ENCODE measurements at places on chromosomes 6 and 20.

- DNase-seq = no peak
Observed at GRCh38 chr6:156027248-156027626, 571.6 kb upstream of the NOX3 start.

GRCh38 chr6:17393892-17394631, 667 bp downstream of the CAP2 start:
- DNase-seq = no peak

- peak; percentile 50 for DNase-seq
Observed at GRCh38 chr6:116444092-116444491, 17.1 kb upstream of the CALHM6 start.

DNA sequence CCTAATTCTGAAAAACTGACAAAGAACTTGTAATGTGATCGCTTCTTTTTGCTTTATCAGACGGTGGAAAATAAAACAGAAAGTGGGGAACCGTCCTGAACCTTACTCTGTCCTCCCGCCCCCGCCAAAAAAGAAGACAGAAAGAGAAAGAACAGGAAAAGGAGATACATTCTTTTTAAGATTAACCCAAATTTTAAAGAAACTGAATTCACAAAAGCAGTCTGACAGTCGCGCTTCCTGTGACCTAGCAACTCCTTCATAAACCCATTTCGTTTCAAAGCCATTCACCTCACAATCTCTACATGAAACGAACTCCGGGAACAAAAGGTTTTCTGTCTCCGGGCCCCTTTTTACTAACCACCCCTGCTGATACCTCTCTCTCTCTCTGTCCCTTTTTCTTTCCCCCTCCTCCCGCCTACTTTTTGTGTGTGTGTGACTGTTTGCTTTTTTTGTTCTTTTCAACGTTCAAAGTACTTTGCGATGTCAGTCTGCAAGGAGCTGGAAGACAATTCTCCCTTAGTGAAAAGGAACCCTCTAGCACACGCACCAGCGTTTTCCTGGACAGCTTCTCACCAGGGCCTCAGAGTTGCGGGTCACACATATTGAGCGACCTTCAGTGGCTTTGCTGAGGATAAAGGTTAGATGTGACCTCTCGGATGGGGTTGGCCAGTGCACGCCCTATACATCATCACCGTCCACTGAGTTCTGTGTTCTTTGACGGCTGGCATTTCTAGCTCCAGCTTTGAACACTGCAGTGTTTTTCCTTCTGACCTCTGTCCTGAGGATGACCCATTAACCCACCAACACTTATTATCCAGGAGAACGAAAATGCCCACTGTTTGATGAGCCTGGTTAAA, 530 bp upstream of the NEDD9 start:
- peak; percentile 6 for DNase-seq

DNA sequence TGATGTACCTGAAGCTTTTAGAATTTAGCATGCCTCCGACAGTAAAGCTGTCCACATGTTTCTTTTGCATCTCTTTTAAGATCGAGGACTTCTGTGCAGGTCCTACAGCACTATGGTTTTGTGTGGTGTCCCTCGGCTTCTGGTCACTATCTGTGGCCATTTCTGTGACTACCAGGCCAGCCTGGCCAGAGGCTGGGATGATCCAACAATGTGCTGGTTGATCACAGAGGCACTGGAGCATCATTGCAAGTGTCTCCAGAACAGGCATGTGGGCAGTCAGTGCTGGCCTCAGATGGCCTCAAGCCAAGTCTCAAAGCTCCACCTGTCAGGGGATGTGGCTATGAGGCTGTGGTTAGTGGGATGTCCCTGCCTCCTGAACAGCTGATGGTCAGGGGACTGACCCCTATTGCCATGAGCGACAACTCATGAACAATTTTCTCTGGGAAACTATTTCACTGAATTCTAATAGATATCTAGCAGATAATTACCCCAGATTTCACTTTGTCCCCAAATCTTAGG, 136.6 kb downstream of the SYNDIG1 start:
- DNase-seq = no peak

DNA sequence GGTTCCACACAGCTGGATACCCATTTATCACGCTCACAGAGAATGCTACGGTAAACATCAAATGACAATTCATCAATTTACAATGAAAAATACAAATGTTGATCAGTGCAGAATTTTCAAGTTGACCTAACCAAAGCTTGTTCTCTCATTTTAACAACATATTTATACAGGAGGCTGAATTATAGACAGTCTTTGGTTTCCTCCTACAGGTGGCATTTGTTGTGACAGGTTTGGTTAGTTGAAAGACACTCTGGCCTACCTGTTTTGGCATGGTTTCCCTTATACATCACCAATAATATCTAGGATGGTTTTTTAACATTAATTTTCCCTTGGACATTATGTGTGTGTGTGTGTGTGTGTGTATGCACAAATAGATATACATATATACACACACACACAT, 642.5 kb upstream of the MMS22L start:
- DNase-seq = no peak

DNA sequence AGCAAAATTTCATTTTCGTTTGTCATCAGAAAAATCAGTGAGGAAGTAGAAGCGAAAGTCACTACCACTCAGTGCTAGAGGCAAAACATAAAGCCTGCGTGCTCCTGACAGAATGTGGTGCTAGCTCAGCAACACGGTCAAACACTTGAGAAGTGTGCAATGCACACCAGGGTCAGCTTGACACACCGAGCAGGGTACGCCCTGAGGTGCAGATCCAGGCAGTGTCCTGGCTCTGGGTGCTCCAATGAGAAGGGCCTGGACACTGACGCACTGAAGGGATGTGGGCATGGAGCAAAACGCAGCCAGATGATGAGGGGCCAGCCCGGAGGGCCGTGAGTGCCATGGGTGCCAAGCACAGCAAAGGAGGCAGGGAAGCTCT, 5.9 kb downstream of the RNASET2 start:
- DNase-seq = peak; percentile 81

GRCh38 chr6:45044086-45044485, 284.0 kb upstream of the RUNX2 start:
- DNase-seq = no peak

DNA sequence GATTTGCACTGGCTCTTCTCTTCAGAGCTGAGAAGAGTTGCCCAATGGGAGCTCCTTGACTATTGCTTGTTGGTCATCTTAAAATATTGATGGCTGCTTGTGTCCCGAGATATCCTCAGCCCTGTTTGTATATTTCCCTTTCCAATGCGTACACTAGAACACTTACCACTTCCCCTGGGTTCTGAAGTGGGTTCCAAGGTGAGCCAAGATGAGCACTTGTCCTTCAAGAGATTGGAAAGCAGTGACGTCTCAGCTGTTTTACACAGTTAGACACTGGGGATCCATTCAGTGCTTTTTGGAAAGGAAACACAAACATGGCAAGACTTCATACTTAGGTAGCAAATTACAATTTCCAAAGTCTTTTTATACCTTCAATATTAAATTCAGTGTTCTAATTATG, 716.4 kb upstream of the CITED2 start:
- no peak for DNase-seq

GRCh38 chr6:14550410-14550809, 432.8 kb downstream of the CD83 start:
- DNase-seq = no peak

DNA sequence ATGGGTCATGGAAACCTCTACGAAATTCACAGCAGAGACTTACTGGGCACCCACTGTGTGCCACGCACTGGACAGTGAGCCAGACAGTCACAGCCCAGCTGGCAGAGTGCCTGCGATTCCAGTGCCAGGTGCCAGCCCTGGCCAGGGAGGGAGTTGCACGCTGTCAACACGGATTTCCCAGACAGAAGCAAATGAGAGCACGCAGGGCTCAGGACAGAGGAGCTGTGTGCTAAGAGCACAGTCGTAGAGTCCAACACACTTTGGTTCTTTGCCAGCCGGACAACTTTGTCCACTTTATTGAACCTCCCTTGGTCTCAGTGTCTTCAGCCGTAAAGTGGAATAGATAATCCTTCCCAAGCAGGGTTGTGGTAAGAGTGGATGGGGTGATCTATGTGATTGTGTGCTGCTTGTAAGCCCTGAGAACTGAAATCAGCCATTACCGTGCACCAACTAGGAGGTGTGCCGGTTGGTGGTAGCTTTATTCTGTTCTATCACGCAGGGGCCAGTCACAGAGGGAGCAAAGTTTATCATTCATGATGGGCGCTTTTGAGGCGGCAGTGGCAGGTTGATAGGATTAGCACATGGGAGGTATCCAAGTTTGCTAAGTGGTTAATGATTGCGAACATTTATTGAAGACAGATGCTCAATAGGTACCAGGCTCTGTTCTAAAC, 40.6 kb downstream of the SIRPA start:
- DNase-seq = no peak

DNA sequence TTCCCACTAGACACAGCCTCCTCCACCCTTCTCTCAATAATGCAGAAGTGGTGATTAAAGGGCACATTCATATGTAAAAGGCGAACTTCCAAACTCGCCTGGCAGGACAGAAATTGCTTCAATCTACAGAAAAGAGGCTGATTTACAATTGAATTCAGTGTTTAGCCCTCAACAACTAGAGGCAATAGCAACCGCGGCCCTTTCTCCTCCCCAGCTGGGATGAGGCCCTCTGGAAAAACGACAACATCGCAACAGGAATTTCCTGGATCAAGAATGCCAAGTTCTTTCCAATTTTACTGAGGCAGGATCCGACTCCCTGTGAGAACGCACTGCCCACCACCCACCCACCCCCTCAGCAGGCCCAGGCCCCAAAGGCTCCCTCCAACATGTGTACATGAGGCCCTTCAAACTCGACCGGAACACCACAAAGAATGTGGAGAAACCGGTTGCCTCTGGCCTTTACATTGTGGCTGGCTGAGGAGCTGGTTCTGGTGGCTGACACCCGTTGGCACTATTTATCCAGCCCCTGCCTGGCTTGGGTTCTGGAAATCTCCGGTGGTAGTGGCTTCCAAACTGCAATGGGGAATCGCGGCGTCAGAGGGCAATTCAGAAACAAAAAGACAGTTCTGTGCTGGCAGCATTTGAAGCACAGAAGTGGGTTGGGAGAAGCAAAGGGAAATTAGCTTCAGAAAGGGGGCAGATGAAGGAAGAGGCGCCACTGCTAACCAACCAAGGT, 36.8 kb downstream of the ZMYND8 start:
- peak; percentile 56 for DNase-seq

GRCh38 chr6:36678488-36679042, at the start of gene CDKN1A:
CDKN1A (plus strand) TSS chr6:36678714; CDS start chr6:36684102, 5,388 bp downstream.
- DNase-seq = peak; percentile 94

GRCh38 chr20:45555198-45555597, 8.0 kb upstream of the EPPIN start:
- no peak for DNase-seq

DNA sequence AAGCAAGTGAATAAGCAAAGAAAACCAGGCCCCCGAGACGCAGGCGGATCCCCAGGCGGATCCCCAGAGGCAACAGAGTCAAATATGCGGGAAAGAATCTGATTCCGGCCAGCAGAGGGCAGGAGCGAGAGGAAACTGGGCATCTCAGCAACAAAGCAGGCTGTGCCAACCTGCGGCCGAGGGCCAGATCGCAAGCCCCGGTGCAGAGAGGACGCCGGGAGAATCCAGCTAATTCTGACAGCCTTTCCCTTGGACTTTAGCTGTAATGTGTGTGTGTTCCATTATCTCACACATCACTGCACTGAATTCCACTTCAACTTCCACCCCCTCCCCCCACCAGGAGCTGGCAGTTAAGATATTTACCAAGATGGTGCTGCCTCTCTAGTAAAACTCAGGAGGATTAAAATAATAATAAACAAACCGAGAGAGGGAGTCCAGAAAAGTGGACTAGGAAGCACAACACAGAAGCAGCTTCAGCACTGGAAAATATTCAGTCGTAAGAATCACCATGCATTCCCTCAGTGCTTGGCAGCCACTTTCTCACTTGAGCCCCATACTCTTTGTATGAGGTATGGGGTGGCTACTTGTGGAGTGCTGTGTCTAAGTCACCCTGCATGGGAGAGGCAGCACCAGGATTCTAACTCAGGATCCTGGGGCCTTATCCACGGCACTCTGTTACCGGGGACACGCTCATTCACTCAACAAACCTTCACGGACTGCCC, 66.2 kb upstream of the SNX9 start:
- DNase-seq = peak; percentile 79

- no peak for DNase-seq
Observed at GRCh38 chr6:116550796-116551195, 2.8 kb upstream of the CALHM4 start.

DNA sequence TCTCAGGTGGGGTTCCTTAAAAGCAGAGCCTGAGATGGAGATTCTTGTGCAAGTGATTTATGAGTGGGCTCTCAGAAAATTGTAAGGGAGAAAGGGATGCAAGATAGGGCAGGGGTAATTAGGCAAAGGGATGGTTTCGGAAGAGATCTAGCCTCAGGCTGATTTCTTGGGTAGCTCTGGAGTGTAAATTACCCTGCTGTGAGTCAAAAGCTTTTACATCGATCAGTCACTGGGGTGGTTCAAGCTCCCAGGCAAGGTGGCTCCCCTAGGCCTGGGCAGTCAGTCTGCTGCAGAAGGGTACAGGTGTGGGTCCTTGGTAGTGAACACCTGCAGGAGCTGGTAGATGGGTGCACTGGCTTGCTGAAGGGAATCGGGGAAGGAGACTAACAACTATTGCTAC, 11.1 kb upstream of the PM20D2 start:
- no peak for DNase-seq

- no peak for DNase-seq
Observed at GRCh38 chr6:16179970-16180431, 51.1 kb downstream of the MYLIP start.

DNA sequence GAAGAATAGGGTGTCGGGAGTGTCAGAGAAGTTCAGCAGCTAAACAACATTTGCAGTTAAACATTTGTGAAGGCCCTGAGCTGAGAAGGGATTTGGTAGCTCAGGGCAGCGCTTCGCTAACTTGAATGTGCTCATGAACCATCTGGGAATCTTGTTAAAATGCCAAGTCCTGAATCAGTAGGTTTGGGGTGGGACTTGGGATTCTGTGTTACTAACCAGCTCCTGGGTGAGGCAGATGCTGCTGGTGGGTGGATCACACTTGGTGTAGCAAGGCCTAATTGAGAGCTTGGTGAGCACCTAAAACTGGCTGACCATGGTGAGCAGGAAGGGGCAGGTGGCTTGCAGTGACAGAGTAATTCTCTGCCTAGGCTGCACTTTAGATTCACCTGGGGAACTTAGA, 5.9 kb downstream of the PTPRA start:
- DNase-seq = no peak

DNA sequence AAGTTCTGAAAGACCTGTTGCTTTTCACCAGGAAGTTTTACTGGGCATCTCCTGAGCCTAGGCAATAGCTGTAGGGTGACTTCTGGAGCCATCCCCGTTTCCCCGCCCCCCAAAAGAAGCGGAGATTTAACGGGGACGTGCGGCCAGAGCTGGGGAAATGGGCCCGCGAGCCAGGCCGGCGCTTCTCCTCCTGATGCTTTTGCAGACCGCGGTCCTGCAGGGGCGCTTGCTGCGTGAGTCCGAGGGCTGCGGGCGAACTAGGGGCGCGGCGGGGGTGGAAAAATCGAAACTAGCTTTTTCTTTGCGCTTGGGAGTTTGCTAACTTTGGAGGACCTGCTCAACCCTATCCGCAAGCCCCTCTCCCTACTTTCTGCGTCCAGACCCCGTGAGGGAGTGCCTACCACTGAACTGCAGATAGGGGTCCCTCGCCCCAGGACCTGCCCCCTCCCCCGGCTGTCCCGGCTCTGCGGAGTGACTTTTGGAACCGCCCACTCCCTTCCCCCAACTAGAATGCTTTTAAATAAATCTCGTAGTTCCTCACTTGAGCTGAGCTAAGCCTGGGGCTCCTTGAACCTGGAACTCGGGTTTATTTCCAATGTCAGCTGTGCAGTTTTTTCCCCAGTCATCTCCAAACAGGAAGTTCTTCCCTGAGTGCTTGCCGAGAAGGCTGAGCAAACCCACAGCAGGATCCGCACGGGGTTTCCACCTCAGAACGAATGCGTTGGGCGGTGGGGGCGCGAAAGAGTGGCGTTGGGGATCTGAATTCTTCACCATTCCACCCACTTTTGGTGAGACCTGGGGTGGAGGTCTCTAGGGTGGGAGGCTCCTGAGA, at the start of gene HFE:
HFE (plus strand) TSS at position 146 of the 832 bp plus-strand sequence; CDS start at position 158, 12 bp downstream.
- peak; percentile 70 for DNase-seq
